ENCODE measurements at places on chromosomes 16 and 17. TPM values are rescaled to one million over a fixed set of nuclear protein-coding genes. Genes with fewer than 3 reads are reported as not detected.

The OR2C1 gene
- not detected for total RNA-seq

DNA sequence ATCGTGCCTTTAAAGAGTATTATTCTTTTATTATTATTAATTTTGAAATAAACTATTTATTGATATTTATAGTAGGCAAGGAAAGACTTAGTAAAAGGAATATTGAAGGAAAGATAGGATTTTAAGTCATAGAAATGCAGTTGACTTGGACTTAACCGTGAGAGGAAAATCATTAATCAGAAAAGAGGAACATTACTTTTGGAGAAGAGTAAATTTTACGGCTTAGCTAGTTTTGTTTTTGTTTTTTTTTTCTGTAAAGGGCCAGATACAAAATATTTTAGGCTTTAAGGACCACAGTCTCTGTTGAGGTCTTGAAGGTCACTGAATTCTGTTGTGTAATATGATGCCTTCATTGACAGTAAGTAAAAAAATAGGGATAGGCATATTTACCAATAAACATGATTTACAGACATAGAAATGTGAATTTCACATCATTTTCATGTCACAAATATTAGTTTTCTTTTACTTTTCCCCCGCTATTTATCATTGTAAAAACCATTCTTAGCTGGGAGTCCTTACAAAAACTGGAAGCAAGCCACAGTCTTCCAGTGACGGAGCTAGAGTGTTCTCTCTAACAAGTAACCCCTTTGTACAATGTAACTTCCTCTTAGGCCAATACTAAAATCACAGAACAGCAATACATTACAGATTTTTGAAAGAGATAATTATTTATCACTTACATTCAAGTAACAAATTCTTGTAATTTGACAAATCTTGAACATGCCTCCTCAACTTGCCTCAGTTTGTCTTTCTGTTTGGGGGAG lies 2.3 kb upstream of the KCNJ16 start:
- DNase-seq = no peak

DNA sequence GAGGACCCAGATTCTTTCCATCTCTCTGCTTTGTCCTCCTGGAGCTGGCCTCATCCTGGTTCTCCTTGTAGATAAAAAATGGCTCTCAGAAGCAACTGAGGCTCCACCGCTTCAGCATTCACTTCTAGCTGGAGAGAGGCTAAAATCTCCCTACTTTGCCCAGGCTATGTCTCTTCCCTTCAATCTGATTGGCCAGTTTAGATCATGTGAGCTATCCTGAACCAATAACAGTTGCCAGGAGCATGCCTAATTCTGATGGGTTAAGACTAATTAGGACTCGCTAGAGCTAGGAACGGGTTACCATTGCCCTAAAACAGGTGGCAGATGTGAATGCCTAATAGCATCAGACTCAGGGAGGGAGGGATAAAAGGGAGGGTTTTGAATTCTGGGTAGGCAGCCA lies 89.6 kb downstream of the GPR139 start:
- no peak for DNase-seq

GRCh38 chr17:81722184-81723120 lies 10.4 kb downstream of the SLC25A10 start:
- DNase-seq = no peak

- no peak for DNase-seq
These were observed 121.5 kb downstream of the CCDC182 start for GRCh38 chr17:57623620-57624019.

DNA sequence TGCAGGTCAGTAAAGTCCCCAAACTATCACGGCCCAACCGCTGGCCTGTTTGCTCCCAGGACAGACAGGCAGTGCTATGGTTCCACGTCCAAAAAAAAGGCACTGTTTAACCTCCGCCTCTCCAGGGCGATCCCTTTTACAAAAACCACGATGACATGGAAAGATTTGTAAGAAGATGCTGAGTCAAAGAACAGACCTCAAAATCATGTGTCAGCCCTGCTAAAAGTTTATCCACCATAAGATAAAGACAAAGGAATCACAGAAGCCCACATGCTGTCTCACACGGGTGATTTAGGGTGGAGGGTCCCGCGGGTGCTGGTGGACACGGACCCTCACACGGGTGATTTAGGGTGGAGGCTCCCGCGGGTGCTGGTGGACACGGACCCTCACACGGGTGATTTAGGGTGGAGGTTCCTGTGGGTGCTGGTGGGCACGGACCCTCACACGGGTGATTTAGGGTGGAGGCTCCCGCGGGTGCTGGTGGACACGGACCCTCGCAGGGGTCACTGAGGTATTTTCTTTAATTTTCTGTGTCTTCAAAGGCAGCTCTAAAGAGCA lies 117.2 kb upstream of the METRNL start:
- DNase-seq = no peak

DNA sequence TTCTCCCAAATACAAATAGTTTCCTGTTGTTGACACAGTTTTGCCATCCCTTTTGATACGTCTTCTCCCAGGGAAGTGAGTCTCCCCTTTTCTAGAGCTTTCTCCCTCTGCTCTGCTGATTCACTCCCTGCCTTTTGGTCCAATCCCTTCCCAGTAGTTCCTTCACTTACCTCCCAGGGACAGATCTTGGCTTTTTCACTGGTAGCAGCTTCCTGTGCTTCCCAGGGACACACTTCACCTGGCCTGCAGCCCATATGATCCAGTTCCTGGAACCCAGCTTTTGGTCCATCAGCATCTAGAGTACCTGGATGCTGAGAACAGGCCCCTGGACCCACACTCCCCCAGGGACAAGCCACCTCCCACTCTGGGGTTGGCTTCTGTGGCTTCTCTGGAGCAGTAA lies 15.8 kb downstream of the GPR179 start:
- DNase-seq = no peak

GRCh38 chr17:36946726-36947091 lies 2.0 kb upstream of the AATF start:
- no peak for DNase-seq

All from left cardiac atrium (tissue), 4 donors.